ENCODE measurements at places on chromosomes 12 and 14. TPM values are rescaled to one million over a fixed set of nuclear protein-coding genes. Genes with fewer than 3 reads are reported as not detected.

- no peak for DNase-seq
These were observed 49.4 kb downstream of the SLC25A47 start for GRCh38 chr14:100372357-100373048.

- no peak for DNase-seq
These were observed 26.0 kb upstream of the ANO6 start for GRCh38 chr12:45189766-45190403.

DNA sequence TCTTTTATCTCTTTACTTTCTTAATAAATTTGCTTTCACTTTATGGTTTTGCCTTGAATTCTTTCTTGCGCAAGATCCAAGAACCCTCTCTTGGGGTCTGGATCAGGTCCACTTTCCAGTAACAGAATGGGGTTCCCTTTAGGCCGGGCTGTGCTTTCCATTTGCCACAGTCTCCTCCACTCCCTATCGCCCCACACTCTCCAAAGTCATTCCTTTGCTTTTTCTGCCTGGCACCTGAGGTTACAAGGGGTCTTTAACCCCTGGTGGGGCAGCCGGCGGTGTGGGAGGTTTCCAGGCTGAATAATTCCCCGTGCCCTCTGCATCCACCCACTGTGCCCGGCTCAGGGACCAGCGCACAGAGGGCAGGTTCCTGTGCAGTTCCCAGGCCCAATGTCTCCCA is 42.9 kb upstream of the LHX5 start:
- no peak for DNase-seq

DIO3 gene
- total RNA-seq: 1.9 TPM

- DNase-seq: peak; percentile 91
These were observed 3.1 kb downstream of the CCND2 start for GRCh38 chr12:4276524-4277204.
